ENCODE measurements at places on chromosomes 11 and 22. TPM values are rescaled to one million over a fixed set of nuclear protein-coding genes. Genes with fewer than 3 reads are reported as not detected.

Gene TCIRG1
- 4.8 TPM for total RNA-seq

Gene RFPL3
- not detected for total RNA-seq

Gene APLNR
- total RNA-seq, result 25.1 TPM

Gene TMPRSS4
- total RNA-seq, result not detected

Gene CLDN5
- total RNA-seq, result 91.8 TPM

Gene ME3
- 75.0 TPM for total RNA-seq

Gene POU2F3
- 0.23 TPM for total RNA-seq

Gene PHLDA2
- total RNA-seq, result not detected

All from diencephalon (tissue), 1 donor.